CD4-positive, alpha-beta T cell (primary cell): ENCODE measurements at places on chromosomes 11 and 22.

DNA sequence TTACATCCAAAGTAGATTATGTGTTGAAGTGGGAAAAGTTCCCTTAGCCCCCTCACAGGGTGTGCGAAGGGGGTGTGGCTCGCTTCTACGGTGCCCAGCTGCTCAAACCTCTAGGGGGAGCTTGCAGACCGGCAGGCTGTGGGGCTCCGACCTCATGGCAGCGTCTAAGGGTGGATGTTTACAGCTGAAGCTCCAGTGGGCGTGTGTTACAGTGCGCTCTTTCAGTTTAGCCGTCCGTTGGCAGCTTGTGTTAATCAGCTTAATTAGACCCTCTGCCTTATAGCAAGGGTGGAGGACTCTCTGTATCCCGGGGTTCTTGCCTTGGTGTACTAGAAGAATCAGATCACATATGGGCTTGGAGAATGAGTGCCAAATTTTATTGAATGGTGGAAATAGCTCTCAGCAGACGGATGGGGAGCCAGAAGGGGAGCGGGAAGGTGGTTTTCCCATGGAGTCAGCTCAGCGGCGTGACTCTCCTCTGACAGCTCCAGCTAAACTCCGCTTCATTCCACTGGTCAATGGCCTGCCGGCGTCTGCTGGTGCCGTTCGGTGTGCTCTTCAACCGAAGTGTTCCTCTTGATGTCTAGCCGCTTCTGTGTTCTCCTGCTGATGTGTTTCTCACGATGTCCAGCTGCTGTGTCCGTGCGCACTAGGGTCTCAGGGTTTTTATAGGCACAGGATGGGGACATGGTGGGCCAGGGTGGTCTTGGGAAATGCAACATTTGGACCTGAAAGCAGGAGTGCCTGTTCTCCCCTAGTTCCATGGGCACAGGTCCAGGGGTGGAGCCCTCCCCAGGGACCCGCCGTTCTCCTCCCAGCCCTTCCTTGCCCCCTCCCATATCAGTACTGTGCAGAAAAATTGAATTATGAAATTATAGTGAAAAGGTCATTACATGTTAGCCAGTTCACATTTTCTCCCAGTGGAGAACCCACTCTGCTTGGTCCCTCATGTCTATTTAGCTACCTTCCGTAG is 28.6 kb upstream of the OR10G7 start:
- no peak for DNase-seq

DNA sequence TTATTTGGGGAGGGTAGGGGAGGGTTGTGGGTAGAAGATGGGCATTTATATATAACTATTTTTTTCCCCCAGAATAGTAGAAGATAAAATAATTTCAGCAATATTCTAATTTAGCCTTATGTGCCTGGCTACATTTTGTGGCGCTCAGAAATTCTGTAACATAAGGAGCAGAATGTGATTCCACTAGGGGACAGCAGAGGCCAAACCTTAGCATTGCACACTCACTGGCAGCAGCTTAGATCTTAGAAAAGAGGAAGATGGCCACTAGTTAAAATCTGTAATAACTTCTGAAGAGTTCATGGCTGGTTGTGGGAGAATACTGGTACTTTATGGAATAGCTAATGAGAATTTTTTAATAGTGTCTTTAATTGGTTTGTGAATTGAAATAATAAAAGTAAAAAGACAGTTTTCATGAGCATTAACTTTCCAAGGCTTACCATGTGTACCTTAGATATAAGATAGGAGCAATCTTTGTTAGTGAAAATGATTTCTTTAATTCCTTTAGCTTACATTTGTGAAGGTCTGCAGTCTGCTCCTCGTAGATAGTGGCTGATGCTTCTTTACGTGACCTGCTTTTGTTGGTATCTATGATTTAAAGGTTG is 33.1 kb downstream of the DDX10 start:
- DNase-seq = no peak

- DNase-seq = no peak
Measured at GRCh38 chr11:24886880-24887619, 390.2 kb downstream of the LUZP2 start.

DNA sequence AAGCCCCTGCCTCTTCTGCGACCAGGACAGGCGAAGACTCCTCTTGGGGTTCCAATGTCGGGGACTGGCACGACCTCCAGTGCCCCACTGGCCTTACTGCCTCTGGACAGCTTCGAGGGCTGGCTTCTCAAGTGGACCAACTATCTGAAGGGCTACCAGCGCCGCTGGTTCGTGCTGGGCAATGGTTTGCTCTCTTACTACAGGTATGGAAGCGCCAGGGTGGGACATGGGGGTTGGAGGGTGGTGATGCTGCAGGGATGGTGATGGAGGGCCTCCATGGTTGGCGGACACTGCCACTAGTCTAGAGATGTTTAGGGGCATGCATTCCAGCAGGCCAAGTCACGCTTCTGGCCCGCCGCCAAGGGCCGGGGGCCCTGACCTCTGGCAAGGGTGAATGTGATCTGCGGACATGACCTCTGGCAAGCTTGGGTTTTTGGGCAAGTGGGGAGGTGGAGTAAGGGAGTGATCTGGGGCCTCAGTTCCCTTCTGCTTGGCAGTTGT is 727 bp downstream of the OSBP2 start:
- DNase-seq = no peak

DNA sequence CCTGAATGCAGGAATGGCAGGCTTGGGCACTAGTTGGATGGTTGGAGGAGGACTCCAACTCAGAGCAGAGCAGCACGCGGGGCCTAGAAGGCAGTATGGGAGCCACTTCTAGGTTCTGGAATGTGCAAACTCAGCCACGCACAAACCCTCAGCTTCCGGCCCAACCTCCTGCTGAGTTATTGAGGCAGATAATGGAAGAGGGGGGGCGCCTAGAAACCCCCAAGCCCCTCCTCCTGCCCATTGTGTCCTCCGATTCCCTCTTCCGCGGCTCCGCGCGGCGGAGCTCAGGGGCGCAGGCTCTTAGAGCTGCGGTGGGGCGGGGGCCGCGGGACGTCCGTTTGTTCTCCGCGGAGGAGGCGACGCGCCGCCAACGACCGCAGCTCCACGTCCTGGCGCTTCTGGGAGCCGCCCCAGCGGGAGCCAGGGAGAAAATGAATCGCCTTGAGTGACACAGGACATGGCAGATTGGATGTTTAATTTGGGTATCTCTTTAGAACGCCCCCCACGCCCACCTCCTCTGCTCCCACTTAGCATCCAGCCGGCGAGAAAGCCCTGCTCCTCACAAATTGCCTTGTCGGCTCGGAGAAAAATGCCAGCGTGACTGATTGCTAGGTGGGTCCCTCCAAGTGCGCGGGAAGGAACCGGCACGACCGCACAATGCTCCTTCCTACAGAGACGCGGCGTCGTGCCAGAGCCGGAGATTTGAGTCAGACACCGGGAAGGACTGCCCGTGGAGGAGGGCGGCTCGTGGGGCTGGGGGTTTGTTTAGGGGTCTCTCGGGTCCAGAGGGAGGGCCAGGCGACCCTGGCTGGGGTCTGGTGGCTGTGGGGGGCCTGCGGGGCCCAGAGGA is 144.6 kb downstream of the NECTIN1 start:
- no peak for DNase-seq
